Activated T-helper 1 cell treated with anti-CD3 and anti-CD28 coated beads, Interleukin-2, amount 50 U/mL, for 16 hours (primary cell): ENCODE measurements at places on chromosomes 4 and X.

- no peak for DNase-seq
Observed at GRCh38 chr4:6986072-6986780, 56.9 kb upstream of the TADA2B start.

DNA sequence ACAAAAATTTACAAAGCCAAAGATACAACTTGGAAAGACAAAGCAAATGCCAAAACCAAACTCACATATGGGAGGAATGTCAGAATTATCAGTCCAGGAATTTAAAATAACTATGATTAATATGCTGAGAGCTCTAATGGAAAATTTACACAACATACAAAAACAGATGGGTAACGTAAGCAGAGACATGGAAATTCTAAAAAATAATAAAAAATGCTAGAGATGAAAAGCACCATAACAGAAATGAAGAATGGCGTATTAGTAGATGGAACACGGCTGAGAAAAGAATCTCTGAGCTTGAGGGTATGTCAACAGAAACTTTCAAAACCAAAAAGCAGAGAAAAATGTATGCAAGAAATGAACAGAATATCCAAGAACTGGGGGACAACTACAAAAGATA lies 4.1 kb upstream of the MANBA start:
- DNase-seq, result no peak

GRCh38 chr4:177517862-177518261 lies 75.6 kb upstream of the AGA start:
- DNase-seq, result no peak

DNA sequence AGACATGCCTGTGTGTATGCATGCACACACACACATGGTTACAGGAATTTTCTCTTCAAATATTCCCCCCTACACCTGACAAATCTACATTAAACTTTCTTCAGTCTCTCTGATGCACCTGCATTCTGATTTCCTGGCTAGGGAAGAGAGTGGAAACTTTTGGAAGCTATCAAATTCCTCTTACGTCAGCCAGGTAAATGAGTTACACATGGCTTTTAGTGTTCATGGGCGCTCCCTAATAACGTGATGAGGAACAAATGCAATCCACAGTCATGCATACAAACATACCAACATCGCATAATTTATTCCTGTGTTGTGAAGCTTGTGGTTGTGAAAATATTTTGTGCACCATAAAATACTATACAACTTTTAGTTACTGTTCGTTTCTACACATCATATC lies 34.9 kb downstream of the BMP3 start:
- no peak for DNase-seq

DNA sequence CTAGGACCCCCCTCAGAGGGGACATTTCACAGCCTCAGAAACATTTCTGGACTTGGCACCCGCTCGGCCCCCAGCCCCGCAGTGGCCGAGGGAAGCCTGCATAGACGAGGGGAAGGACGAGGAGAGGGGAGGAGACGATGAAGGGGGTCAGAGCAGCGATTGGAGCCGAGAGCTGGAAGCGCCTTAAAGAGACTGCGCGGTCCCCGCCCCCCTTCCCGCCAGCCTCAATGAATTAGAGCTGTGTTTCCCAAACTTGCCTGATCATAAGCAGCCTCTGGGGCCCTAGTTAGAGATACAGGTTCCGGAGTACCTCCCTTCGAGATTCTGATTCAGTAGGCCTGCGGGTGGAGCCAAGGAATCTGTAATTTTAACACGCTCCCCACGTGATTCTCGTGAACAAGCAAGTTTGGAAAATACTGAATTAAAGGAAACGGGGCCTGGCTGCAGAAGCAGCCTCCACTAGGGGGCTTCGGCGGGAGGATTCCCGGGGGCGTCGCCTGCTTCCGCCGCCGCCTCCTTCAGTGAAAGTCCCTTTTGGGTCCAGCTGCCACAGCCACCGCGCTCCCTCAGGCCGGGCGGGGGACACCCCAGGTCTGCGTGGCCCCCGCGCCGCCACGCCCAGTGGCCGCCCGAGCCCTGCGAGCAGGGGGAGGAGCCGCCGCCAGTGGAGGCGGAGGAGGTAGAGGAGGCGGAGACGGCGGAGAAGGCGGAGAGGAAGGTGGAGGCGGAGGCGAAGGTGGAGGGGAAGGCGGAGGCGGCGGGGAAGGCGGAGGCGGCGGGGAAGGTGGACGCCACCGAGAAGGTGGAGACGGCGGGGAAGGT lies at the start of gene USP27X:
TSS of gene USP27X (plus strand) at position 651 of the 822 bp plus-strand sequence. CDS start 824 bp downstream, outside the sequence.
- peak; percentile 49 for DNase-seq

GRCh38 chrX:109398833-109399232 lies 83.1 kb downstream of the GUCY2F start:
- DNase-seq, result no peak
